ENCODE measurements at places on chromosomes 12 and 14.

DNA sequence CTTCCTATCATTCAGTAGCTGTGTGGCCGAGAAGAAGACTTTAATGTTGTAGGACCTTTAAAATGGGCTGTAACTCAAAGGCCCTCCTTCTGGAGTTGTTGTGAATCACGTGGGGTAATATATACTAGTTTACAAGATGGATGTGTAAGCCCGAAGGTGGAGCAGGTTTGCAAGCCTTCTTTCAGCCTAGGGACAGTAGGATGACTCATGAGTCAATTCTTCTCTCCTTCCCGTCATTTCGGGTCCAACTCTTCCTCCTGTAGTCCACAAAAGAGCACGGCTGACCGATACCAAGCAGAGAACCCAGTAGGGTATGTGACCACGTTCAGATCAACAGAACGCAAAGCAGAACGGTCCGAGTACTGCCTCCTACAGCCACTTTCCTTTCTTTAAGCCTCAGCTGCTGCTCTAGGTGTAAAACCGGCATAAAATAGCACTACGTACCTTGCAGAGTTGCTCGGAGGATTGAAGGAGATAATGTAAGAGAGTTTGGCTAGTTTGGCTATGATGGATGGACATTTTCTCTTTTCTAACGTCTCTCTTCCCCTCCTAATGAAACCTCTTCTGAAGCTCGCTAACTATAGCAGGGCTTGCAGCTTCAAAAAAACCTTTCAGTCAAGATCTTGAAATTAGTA lies 1.3 kb upstream of the RASSF3 start:
- DNase-seq, result peak; percentile 50

DNA sequence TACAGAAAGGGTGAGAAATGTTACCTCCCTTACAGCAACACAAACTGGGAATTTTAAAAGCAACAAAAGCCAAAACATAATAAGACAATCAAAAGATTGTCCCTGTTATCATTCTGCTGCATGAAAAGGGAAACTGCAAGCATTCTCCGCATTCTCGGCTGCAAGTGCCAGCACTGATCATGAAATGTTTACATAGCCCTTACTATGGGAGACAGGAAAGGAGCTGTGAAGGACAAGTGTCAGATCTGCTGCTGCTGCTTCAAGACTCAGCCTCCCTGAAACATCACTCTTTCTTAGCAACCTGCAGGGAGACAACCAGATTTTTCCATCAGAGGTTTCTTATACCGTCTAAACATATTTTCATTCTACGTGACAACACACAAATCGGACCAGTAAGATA lies 20.1 kb downstream of the DENND5B start:
- DNase-seq, result no peak

GRCh38 chr14:78022059-78022458 lies 148.1 kb upstream of the NRXN3 start:
- DNase-seq, result peak; percentile 6

DNA sequence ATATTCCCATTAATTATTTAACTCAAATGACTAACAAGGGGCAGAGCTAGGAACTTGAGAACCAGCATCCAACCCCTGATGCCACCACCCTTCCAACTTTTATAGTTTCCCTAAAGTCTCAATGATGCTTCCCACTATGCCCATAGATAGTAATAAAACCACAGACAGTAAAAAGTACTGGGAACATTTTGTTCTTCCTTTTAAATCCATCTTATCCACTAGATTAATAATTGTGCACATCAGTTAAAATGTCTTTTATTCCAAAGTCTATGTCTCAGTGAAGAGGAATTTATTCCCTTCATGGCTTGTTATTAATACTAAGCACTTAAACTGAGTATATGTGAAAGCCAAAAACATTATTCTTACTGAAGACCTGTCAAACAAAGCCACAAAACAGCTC lies 45.8 kb downstream of the SINHCAF start:
- no peak for DNase-seq

GRCh38 chr12:57764662-57765002 lies 2.2 kb downstream of the CYP27B1 start:
- DNase-seq, result no peak

GRCh38 chr14:76918782-76919394 lies 92.7 kb downstream of the LRRC74A start:
- peak; percentile 22 for DNase-seq

DNA sequence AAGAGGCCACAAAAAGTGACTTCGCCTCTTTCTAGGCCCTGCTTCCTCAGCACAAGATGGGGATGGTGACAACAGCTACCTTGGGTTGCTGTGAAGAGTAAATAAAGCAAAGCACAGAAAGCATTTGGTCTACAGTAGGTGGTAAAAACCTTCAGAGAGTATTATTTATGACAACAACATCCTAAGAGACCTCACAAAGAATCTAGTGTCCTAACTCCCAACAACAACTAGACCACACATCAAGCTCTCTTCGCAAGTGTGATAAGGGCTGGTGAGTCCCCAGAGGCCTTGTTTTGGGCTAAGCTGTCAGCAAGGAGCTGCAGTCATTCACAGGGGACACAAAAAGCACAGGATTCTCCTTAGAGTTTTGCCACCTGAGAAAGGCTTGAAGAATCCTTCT lies 84.9 kb downstream of the EFCAB11 start:
- no peak for DNase-seq

GRCh38 chr14:42070031-42070430 lies 463.4 kb downstream of the LRFN5 start:
- DNase-seq, result no peak

All from CD4-positive, alpha-beta T cell treated with Interleukin-1 beta for 1 hour (primary cell).